Kidney tubule cell (primary cell): ENCODE measurements at places on chromosomes 11 and 22.

DNA sequence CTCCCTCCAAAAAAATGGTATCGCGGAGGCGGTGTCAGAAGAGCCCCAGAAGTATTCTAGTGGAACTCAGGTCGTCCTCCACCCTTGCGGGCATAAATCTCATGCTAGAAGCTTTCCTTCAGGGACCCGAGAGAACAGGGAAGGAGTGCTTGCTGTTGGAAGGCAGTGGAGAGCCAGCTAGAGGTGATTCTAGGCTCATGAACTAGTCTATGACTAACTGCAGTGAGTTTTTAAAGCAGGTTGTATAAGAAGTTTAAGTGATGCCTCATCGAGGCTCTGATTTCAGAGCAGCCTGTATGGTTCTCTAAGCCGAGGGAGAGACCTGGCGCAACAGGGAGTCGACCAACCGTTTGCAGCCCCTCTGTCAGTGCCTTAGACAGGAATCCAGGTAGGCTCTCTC is 85.7 kb downstream of the TBC1D22A start:
- DNase-seq: peak; percentile 54

DNA sequence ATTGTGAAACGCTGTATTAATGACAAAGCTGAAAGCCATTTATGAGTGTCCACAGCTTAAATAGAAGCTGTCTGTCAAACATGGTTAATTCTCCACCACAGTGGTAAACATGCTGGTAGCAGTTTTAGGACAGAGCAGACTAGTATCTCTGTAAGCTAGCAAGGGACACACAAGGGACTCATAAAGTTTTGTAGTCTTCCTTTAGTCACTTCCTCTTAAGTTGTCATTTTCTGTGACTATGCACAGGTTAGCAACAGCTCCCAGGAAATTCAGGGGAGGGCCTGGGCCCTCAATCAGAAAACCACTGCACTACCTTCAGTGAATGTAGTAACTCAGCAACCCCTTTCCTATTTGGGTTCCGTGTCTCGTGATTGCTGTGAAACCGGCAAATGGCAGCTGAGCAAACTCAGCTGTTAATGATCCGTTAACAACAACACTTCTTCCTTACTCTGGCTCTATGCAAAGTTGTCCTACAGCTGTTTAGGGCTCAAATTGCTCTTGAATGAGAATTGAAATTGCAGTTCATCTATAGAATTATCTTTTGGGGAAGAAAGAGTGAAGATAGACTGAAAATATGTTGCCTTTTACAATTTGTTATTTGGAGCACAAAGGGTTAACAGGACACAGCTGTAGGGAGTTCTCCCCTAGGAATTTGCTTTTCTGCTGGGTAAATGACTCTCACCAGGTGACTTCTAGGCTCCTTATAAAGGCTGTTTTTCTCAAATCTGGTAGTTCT is at the start of gene MMP26:
TSS of gene MMP26 (plus strand) at position 731 of the 736 bp plus-strand sequence.
- peak; percentile 59 for DNase-seq

GRCh38 chr11:71125150-71125549 is 127.2 kb downstream of the SHANK2 start:
- no peak for DNase-seq

DNA sequence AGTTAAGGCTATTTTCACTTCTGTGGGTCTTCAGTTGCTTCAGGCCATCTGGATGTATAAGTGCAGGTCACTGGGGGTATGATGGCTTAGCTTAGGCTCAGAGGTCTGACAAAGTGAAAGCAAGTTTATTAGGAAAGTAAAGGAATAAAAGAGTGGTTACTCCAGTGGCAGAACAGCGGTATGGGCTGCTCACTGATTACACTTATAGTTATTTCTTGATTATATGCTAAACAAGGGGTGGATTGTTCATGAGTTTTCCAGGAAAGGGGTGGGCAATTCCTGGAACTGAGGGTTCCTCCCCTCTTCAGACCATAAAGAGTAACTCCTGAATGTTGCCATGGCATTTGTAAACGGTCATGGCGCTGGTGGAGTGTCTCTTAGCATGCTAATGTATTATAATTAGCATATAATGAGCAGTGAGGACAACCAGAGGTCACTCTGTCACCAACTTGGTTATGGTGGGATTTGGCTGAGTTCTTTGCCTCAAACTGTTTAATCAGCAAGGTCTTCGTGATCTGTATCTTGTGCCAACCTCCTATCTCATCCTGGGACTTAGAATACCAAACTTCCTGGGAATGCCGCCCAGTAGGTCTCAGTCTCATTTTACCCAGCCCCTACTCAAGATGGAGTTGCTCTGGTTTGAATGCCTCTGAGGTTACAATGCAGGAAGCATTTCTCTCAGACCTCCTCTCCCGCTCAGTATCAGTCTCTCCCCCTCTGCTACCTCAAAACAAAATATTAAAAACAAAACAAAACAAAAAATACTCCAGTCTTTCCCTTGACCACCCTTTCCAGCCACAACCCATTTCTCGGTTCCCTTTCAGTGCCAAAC is 106.6 kb upstream of the SLC22A12 start:
- DNase-seq: no peak

DNA sequence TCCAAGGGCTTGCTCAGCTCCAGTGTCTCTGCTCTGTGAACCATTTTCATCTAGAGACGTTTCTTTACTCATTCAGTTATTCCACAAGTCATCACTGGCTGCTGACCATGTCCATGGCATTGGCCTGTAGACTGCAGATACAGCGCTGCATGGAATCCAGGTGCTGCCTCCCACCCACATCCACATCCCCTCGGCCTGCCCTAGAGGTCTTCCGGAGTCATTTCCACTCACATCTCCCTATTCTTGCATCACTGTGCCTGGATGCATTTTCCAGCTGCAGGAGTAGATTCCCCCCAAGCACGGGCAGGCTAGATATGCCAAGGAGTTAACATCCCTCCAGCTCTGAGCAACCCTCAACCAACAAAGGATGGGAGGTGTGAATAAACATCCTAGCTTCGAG is 68.9 kb downstream of the CHST1 start:
- no peak for DNase-seq

DNA sequence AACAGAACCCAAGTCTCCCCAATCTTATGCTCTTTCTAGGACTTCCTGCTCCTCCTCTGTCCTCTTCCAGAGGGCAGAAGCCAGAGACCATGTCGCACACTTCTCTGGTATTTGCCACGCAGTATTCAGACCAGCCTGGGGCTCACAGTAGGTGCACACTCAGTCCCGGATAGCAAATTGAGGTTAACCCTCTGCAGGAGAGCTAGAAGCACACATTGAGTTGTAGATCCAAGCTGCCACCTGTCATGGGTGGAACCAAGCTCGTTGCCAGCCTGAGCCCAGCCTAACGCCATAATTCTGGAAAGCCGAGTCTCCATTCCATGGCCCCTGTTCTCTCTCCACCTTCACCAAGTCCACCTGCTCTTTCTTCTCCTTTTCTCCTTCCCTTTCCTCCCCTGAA is 562.1 kb downstream of the BUD13 start:
- no peak for DNase-seq

GRCh38 chr11:74709175-74709574 is 22.1 kb downstream of the CHRDL2 start:
- DNase-seq: no peak

DNA sequence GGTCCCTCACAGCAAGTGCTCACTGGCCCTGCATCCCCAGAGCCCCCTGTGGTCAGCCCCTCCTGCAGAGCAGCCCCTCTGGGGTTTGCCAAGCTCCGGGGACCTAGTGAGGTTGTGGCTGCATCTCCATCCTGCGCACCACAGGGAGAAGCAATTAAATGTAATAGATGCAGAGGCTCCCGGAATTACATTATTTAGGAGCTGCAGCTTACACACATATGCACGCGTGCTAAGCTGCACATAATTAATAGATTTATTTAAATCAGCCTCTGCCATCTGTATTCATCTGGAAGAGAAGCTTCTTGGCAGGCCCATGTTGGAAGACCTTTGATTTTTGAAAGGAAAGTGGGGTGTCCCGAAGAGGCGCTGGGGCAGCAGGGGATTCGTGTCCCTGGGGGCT is 1271.5 kb downstream of the BRD1 start:
- no peak for DNase-seq

DNA sequence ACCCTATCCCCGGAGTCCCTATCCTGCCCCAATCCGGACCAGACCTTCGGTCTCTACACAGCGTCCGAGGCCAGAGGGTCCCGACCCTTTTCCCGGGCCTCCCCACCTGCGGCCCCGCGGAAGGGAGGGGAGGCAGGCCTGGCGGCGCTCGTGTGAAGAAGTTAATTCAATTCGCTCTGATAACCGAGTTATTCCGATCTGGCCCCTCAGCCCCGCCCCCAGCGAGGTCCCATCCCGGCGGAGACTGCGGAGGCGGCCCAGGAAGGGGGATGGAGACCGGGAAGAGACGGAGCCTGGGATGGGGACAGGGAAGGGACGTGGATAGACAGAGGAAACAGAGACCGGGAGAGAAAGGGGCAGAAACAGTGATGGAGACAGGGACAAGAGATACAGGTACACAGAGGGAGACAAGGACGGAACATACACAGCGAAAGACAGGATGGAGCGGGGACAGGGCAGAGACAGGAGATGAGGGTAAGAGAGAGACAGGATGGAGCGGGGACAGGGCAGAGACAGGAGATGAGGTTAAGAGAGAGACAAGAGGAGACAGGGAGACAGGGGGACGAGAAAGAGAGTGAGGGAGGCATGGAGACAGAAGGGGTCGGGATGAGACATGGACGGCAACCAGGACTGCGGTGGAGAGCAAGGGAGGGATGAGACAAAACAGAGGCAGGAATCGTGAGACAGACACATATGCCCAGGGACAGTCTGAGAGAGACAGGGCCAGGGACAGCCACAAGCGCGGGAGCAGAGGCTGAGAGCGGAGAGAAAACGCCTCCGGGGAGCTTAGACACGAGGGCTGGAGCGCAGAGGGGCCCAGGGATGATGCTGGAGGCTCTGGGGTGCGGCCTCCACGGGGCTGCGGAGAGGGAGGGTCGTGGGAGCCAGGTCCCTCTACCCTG is 636 bp upstream of the PHOX2A start:
- DNase-seq: no peak

GRCh38 chr11:83064011-83064410 is 7.7 kb downstream of the RAB30 start:
- DNase-seq: no peak

DNA sequence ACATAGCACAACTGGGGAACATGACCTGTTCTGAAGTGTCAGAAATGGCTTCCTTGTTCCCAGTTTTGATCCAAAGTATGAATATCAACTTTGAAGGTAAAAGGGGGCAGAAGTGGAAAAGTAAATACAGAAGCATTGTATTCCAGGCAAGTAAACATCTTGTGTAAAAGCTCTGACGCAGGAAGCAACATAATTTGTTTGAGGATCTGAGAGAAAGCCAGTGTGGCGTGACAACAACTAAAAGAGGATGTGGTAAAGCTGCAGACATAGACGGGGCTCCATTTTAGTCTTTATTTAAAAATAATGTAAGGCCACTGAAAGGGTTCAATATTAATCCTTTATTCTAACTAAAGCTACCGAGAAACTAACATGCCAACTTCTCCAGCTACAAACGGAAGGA is 310.2 kb downstream of the DLG2 start:
- DNase-seq: no peak

- DNase-seq: no peak
These were observed 24.2 kb upstream of the KCNJ11 start for GRCh38 chr11:17412488-17413180.
